CD4-positive, alpha-beta T cell treated with Interleukin-1 beta for 1 hour (primary cell): ENCODE measurements at places on chromosomes 13 and 19.

- no peak for DNase-seq
Observed at GRCh38 chr13:101917833-101918661, 465.6 kb downstream of the ITGBL1 start.

GRCh38 chr19:29840066-29840950 lies 28.5 kb downstream of the CCNE1 start:
- DNase-seq: no peak

GRCh38 chr13:40315416-40316064 lies 350.9 kb downstream of the FOXO1 start:
- peak; percentile 63 for DNase-seq

- DNase-seq: no peak
Observed at GRCh38 chr19:3508771-3509535, 2.8 kb downstream of the FZR1 start.

DNA sequence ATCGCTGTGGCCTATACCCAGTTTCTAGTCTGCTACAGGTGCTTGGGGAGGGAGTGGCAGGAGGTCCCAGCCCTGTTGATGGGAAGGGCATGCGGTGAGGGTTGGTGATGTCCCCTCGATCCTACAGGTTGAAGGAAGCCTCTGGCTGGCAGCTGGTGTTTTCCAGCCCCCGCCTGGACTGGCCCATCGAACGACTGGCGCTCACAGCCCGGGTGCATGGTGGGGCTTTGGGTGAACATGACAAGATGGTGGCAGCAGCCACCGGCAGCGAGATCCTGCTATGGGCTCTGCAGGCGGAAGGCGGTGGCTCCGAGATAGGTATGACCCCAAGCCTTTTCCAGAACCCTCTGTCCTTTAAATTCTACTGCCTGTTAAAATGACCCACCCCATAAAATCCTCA lies 3.9 kb downstream of the SHKBP1 start:
- no peak for DNase-seq

DNA sequence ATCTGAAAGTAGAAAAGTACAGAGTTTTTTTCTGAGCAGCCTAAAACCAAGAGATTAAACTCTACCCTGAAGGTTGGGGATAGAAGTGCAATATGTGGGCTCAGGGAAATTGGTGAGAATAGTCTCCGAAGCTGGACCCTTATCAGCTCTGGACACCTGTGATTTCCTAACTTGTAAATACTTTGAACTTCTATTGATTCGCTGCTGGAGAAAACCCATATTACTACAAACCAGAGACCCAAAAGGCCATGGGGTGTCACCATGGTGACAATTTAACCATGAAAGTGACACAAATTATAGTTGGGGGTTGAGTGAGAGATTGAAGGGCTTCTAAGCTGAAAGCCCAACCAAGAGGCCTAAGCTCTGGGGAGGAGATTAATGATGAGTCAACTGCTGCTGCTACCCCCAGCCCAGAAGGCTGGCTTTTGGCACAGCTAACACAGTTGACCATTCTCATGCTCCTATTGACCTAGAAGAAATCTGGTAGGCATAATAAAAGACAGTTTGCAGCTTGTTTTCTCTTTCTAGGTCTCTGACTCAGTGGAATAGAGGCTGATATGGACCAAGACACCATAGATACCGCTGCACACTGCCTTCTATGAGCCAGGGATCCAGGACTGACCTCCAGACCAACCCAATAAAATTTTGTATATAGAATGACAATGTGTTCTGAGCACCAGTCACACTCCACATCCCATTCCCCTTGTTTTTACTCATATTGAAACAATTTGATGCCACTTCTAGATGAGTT lies 131.9 kb upstream of the FNDC3A start:
- DNase-seq: no peak

DNA sequence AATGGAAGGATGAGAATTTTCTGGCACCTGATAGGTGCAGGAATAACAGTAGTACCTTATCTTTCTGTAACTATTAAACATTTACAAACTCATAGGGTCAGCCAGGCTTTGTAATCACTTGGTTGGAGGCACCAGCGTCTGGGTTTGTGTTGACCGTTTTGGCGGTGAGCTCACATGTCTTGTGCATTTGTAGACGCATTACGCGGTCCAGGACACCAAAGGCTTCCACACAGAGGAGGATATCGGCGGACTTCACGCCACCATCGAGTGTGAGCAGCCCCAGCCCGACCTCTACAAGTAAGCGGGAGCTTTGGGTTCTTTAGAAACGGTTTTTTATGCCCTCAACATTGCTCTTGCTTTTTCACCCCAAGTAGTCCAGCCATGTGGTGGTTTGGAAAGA lies 129.3 kb downstream of the ATP11A start:
- no peak for DNase-seq

GRCh38 chr13:27037571-27037970 lies 134.0 kb downstream of the USP12 start:
- DNase-seq: no peak

GRCh38 chr19:15540435-15540834 lies 32.1 kb downstream of the CYP4F22 start:
- no peak for DNase-seq

DNA sequence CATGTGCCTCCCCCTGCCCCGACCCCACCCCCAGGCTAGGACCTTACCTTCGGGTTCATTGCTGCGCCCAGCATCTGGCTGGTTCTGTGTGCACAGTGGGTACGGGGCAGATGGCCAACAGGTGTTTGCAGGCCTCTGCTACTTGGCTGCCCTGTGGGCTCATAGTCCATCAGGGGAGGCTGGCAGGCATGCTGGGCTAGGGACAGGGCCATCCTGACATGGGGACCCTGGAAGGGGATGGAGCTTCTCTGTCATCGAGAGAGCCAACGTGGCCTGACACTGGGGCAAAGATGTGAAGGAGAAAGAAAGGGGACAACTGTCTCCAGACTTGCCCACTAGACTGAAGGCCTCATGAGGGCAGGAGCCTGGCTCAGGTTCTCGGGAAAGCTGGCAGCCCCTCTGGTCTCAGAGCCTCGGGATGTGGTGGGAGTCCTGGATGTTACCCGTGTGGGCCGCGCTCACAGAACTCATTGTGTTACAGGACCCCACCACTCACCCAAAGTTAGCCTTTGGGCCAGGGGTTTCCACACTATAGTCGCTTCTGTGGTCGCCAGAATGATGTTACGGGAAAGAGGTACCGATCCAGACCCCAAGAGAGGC lies 4.7 kb downstream of the ZNF536 start:
- DNase-seq: no peak

DNA sequence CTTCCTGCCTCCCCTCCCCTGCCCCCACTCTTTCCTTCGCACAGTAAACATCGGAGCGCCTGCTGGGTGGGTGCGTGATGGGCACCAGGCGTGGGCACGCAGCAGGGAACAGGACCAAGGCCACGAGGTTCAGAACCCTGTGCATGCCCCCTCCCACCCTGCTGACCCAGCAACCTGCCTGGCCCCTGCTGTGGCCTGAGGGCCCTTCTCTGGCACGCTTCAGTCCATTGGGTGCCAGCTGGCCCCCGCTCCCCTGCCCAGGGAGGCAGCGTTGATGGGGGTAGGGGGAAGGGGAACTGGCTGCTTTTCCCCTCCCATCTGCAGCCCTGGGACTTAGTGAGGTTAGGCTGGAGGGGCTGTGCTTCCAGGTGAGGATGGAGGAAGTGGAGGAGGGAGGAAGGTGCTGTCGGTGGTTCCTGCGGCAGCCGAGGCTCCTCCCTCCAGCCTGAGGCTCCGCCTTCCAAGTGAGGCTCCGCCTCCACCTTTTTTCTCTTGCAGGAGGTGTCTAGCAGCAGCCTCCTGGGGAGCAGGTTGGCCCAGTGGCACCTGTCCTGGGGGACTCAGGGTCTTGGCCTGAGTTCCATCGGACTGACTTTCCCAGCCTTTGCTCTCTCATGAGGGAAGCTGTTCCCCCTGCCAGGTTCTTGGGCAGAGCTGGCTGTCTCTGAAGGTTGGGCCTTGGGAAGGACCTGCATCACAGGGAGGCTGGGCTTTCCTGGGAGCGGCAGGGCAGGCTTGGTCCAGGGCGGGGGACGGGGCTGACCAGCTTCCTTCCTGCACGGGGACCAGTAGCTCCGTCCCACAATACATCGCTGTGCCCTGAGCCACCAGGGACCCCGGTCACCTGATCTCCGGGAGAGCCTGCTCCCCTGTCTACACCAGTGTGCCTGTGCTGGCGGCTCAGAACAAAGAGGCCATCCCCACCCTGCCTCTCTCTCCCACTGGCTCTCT lies 7.3 kb downstream of the PIAS4 start:
- peak; percentile 54 for DNase-seq

DNA sequence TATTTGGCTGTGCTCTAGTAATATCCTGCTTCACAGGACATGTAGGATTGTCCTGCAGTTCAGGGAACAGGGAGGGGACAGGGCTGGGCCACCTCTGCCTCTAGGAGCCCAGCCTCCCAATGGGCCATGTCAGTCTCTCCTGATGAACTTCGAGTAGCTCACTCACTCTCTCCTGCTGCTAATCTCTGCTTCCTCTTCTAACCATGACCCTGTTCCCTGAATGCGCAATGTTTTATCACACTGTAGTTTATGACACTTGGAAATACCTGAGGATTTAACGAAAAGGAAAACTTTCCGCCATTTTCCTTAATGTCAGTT lies 9.2 kb downstream of the PARP4 start:
- no peak for DNase-seq

GRCh38 chr19:58007285-58007684 lies 4.7 kb upstream of the ZNF606 start:
- no peak for DNase-seq

GRCh38 chr13:20489185-20489820 lies 36.4 kb downstream of the CRYL1 start:
- peak; percentile 60 for DNase-seq

GRCh38 chr13:36370108-36370429 lies 23.9 kb upstream of the SPART start:
- DNase-seq: no peak

- DNase-seq: no peak
Observed at GRCh38 chr13:45781553-45782326, 69.8 kb downstream of the SIAH3 start.

- DNase-seq: no peak
Observed at GRCh38 chr13:66501181-66501580, 729.0 kb downstream of the PCDH9 start.

GRCh38 chr19:8580710-8581281 lies 3.6 kb upstream of the MYO1F start:
- peak; percentile 87 for DNase-seq

DNA sequence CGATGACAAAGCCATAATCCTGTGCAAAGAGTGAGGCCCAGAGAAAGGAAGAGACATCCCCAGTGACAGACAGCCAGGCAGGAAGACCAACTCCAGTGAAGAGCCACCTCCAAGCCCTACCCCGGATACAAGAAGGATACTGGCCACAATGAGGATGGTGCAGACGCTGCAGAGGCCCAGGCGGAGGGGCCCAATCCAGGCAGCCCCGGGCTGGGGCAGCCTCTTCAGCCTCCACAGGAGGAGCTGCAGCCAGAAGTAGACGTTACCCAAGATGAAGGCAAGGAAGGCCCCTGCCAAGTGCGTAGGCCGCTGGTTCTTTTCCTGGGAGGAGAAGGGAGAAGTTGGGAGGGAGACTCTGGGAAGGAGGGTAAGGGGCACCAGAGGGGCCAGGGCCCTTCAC lies 8.5 kb downstream of the TMEM150B start:
- no peak for DNase-seq

- no peak for DNase-seq
Observed at GRCh38 chr19:18363787-18364186, 22.2 kb upstream of the GDF15 start.
